ENCODE measurements at places on chromosomes 4 and X.

DNA sequence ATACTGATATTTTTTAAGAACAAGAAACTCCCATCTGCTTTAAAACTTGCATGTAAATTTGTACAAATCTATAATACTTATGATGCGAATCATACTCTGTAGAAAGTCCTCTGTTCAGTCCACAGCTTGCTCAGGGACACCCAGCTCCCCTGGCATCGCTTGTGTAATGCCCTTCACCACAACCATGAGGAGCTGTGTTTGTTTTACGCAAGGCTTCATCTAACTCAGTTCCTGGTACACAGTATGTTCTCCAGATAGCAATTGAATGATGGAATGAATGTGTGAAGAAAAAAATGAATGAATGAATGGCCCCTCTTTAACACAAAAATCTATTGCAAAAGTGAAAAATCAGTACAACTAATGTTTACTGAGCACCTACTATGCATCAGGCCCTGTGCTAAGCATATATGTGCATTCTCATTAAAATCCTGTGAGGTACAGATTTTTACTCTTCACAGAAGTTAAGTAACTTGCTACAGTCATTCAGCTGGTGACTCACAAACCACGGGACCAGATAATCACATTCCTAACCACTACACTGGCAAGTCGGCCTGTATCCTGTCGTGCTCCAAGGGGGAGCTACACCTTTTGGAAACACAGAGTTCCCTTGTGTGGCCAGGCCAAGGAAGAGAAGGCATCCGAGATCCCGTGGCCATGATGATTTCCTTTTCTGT, 58.7 kb upstream of the KDR start:
- DNase-seq: no peak

DNA sequence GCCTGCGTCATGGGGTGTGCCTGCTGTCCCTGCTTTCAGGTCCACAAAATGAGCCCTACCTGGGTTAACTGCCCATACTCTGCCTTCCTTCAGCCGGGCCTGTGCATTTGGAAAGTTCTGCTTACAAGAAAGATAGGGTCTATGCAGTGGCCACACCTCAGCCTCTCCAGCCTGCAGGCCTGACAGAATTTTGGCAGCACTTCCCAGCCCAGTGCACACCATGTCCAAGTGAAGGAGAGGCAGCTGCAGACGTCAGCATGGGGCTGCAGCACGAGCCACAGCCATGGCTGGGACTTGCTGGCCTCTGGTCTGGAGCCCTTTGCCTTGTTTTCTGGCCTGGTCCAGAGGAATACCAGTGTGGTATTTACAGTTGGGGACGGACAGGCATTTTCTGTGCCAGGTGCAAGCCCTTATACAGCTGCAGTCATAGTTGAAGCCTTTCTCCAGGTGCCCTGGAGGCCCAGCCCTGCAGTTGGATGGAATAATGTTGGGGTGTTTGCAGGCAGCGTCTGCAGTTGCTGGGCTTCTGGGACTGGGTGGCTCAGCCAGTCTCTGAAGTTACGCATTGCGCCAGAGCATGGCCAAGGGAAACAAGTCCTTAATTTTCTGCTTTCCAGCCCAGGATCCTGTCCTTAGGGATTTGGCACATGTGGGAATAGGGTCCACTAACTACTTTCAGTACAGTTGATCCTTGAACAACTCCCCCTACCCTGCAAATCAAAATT, 26.2 kb downstream of the JADE1 start:
- no peak for DNase-seq

- no peak for DNase-seq
Measured at GRCh38 chr4:166324321-166324720, 451.3 kb downstream of the TLL1 start.

GRCh38 chr4:69984030-69984443, 11.7 kb upstream of the STATH start:
- DNase-seq: no peak

DNA sequence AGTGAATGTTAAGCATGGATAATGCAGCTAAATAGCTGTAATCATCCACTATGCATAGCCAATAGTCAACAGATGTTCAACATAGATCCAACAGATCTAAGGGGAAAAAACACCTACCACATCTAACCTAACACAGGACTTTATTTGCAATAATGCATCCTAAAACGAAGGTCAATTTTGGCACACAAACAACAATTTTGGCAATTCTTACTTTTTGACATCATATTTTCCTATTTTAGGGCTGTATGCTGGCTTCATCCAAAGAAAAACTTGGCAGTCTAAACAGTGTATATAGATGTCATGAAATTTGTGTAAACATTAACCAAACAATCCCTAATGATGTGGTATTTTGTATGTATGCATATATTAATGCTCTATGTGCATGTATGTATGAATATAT, 33.2 kb downstream of the UNC5C start:
- DNase-seq: no peak

GRCh38 chr4:173139561-173139960, 29.1 kb upstream of the GALNT7 start:
- no peak for DNase-seq

- DNase-seq: no peak
Measured at GRCh38 chr4:189279188-189279587, 661.5 kb upstream of the FRG1 start.

DNA sequence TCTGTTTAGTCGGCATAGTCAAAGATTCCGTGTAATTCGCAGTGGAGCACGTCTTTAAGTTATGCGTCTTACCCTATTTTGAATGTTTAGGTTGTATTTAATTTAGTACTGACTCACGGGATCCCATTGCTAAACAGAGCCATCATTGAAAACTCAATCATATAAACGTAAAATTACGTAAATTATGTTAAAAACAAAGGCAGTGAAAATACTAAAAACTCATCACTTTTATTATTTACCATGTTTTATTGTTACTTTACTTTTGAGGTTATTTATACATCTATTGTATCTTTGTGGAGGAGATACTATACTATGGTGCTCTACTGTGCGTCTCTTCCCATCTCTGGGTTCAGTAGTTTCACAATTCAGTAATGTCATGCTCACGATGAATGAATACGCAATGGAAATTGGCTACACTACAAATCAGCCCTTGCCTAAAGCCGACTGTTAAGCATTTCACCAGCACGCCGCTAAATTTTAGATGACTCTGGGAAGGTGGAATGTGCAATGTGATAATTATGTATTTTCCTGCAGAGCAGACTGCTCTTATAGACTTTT, 944 bp downstream of the FUNDC2 start:
- no peak for DNase-seq

- no peak for DNase-seq
Measured at GRCh38 chr4:119093042-119093827, 42.4 kb upstream of the MYOZ2 start.

DNA sequence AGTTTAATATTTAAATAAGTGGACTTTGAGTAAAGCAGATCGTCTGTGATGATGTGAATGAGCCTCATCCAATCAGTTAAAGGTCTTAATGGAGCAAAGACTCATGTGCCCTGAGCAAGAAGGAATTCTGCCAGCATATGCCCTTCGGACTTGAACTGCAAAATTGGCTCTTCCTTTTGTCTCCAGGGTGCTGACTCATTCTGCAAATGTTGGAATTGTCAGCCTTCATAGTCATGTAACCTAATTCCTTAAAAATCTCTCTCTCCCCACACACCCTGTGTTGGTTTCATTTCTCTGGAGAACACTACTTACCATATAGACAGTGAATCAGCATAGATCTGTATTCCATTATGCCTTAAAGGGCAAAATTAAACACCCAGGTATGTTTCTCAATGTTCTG, 609.8 kb upstream of the GALNTL6 start:
- DNase-seq: no peak

DNA sequence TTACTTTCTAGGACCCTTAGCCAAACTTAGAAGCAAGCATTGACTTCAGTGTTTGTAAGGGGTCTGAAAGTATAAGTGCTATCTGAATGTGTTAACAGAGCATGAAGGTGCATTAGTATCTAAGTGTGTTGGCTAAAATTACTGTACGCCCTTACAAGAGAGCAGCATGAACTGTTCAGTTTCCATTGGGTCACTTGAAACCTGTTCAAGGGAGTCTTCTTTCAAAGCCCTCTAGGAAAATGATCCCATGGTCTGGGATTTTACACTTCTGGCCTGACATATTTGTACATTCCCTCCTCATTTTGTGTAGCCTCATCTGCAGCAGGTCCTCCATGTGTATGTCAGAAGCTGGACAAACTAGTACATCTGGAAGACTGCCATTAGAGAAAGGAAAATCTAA, 3.2 kb downstream of the PRDX4 start:
- DNase-seq: no peak

DNA sequence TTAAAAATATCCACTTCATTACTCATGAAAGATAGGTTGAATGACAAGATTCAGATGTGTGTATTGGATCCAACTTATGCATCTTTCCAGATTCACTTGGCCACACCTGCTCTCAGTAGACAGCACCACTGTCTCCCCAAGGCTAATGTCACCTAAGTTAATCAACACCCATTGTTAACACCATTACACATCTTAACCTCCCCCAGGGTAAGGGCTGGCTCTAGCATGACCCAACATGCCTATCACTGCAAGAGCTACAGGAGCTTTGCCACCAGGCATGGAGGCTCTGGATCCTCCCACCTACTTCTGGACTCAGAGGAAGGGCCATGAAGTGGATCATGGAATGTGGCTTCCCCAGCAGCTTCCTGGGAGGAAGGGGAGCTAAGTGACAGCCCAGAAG, 32.8 kb upstream of the LSM6 start:
- DNase-seq: no peak

GRCh38 chr4:86613734-86614133, 19.6 kb downstream of the PTPN13 start:
- no peak for DNase-seq

- no peak for DNase-seq
Measured at GRCh38 chrX:25178555-25178954, 162.8 kb upstream of the ARX start.

DNA sequence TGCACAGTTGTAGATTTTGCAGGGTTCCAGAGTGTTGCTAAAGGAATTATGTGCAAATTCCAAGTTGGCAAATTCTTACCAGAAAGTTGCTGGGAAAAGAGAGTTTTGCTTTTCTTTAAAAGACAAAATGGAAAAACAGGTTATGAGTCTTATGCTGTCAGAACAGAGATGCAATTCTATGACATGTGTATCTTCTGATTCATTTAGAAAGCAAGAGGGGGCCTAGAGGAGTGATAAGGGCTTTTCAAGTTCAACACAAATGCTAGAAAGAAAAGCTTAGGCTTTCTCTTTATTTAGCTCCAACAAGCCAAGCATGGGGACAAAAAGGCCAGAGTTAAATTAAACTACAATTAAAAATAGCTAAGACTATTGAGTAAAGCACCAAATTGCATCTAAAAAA, 72.4 kb upstream of the GATB start:
- no peak for DNase-seq

- DNase-seq: no peak
Measured at GRCh38 chr4:39032218-39033085, at the start of gene TMEM156. Gene TMEM156 (minus strand): TSS chr4:39032409. CDS start chr4:39032313, 96 bp downstream.

- DNase-seq: no peak
Measured at GRCh38 chr4:21209860-21210259, 509.6 kb downstream of the PACRGL start.

DNA sequence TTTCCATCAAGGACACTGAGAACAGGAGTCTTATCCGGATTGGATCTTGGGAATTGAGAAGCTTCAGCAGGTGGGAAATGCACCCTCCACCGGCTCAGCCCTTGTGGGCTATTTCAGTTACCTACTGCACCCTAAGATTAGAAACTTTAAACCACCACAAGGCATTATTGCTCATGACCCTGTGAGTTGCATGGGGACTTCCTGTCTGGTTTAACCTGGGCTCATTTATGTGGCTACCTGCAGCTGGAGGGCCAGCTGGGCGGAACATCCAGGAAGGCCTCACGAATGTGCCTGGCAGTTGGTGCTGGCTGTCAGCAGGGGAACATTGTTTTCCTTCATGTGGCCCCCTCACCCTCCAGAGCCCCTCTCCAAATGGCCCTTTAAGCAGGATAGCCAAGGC, 164.1 kb downstream of the DEFB131A start:
- DNase-seq: no peak

GRCh38 chrX:69161786-69162349, 3.4 kb downstream of the PJA1 start:
- DNase-seq: no peak

- DNase-seq: no peak
Measured at GRCh38 chr4:4492161-4492847, 49.5 kb downstream of the STX18 start.

DNA sequence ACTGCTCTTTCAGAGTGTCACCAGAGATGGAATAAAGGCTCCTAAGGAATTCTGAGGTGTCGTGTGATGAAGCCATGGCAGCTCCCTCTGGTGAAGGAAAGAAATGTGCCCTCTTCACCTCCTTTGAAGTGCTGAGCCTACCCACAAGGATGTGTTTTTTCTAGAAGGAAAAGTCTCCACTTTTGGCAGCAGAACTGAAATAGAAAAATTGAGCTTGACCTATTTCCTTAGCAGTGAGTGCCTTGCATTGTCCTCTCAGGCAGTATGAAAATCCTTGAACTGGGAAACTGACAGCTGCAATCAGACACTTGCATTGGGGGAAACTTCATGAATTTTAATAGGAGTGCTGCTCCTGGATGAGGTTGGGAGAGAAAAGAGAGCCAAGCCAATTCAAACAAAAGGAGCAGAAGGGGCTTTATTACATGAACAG, 95.2 kb downstream of the DCLK2 start:
- DNase-seq: no peak

GRCh38 chrX:136395271-136395670, 92.5 kb upstream of the BRS3 start:
- no peak for DNase-seq

- no peak for DNase-seq
Measured at GRCh38 chr4:78591404-78591803, 39.8 kb downstream of the ANXA3 start.

GRCh38 chrX:118633530-118633929, 93.9 kb upstream of the IL13RA1 start:
- no peak for DNase-seq

- no peak for DNase-seq
Measured at GRCh38 chrX:54865208-54865607, 55.4 kb upstream of the TRO start.

- no peak for DNase-seq
Measured at GRCh38 chr4:159787901-159788300, 685.0 kb downstream of the RAPGEF2 start.

- DNase-seq: no peak
Measured at GRCh38 chr4:2871911-2872310, 28.3 kb downstream of the ADD1 start.

GRCh38 chr4:78560296-78560963, 8.9 kb downstream of the ANXA3 start:
- no peak for DNase-seq

- no peak for DNase-seq
Measured at GRCh38 chr4:2256156-2256731, 5.7 kb downstream of the MXD4 start.

DNA sequence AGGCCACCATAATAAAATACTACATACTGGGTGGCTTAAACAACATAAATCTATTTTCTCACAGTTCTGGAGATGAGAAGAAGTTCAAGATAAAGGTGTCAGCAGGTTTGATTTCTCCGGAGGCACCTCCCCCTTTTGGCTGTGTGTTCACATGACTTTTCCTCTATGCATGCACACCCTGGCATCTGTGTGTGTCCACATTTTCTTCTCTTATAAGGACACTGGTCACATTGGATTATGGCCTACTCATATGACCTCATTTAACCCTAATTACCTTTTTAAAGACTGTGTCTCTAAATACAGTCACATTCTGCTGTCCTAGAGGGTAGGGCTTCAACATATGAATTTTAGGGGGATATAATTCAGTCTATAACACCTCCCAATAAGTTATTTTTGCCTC, 79.8 kb downstream of the DCLK2 start:
- DNase-seq: no peak

All from activated T-cell treated with anti-CD3 and anti-CD28 coated beads for 1 hour (primary cell).